ENCODE measurements at places on chromosomes 7 and 10.

GRCh38 chr7:70935854-70936253 is 196.1 kb upstream of the GALNT17 start:
- peak; percentile 24 for DNase-seq

DNA sequence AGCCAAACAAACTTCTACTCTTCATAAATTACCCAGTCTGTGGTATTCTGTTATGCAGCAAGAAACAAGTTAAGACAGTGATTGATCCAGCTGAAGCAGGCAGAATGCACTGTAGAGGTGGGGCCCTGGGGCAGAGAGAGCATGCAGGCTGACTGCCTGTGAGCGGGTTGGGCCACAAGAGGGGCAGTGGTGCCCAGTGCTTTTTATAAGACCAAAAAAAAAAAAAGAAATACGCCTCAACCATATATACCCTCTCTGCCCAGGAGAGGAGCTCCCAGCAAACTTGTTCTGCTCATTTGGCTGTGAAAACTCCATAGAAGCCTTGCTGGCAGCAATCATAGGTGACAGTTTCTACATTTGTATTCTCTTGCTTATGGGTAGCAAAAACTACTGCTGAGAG is 104.7 kb downstream of the SORBS1 start:
- no peak for DNase-seq

- DNase-seq, result no peak
These were observed 37.6 kb downstream of the ATOH7 start for GRCh38 chr10:68194290-68194689.

DNA sequence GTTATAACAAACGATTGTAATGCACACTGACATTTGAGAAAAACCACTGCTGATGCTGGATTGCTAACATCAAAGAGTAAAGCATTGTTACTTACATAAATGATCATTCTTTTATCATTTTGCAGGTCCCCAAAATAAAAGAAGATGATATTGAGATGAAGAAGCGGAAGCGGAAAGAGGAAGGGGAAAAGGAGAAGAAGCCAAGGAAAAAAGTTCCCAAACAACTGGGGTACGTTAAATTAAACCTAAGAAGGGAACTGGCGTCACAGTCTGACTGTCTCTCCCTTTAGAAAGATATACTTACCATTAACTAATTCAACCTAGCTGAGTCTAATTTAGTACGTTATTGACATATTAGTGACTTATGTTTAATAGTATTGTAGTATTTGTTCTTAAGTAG is 28.1 kb downstream of the UBN2 start:
- DNase-seq, result no peak

GRCh38 chr7:44767912-44768627 is 19.4 kb downstream of the ZMIZ2 start:
- DNase-seq, result no peak

DNA sequence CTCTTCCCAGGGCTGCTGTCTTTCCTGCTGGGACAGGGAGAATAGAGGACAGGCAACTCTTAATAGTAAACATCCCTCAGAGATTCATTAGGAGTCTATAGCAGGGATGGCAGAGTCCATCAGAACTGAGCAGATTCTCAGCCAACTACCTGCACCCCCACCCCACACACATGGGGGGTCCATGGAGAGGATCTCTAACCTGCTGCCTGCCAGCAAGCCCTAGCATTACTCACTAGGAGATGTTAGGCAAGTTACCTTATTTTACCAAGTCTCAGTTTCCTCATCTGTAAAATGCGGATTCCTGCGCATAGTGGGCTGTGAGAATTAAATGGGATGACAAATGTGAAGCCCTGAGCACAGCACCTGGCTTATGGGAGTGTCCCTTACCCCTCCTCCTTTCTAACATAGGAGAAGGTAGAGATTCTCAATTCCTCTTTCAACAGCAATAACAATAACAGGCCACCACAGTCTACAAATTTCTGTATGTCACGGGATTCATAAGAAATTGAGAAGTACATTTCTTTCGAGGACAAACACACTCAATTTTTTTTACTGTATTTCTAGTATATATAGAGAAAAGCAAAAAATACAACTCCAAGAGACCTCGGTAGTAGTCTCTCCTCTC is 23.8 kb upstream of the WDR11 start:
- no peak for DNase-seq

Measured in mesenteric fat pad (tissue), 1 donor.